ENCODE measurements at places on chromosomes 6 and 20.
A peak's percentile ranks its signal among the peaks of the same experiment; 100 is the strongest.

DNA sequence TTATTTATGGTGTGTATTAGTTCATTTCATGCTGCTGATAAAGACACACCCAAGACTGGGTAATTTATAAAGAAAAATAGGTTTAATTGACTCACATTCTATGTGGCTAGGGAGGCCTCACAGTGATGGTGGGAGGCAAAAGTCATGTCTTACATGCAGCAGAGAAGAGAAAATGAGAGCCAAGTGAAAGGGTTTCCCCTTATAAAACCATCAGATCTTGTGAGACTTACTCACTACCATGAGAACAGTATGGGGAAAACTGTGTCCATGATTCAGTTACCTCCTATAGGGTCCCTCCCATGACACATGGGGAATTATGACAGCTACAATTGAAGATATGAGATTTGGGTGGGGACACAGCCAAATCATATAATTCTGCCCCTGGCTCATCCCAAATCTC, 150.0 kb upstream of the AHI1 start:
- no peak for DNase-seq

GRCh38 chr6:106003268-106003987, 82.7 kb upstream of the PRDM1 start:
- DNase-seq, result no peak

- DNase-seq, result no peak
Observed at GRCh38 chr6:10421921-10422736, 7.3 kb upstream of the TFAP2A start.

- no peak for DNase-seq
Observed at GRCh38 chr20:14418376-14418775, 81.0 kb upstream of the FLRT3 start.

GRCh38 chr6:47897247-47897646, 115.4 kb downstream of the OPN5 start:
- DNase-seq, result no peak

- DNase-seq, result no peak
Observed at GRCh38 chr6:80647156-80647555, 540.7 kb downstream of the BCKDHB start.

DNA sequence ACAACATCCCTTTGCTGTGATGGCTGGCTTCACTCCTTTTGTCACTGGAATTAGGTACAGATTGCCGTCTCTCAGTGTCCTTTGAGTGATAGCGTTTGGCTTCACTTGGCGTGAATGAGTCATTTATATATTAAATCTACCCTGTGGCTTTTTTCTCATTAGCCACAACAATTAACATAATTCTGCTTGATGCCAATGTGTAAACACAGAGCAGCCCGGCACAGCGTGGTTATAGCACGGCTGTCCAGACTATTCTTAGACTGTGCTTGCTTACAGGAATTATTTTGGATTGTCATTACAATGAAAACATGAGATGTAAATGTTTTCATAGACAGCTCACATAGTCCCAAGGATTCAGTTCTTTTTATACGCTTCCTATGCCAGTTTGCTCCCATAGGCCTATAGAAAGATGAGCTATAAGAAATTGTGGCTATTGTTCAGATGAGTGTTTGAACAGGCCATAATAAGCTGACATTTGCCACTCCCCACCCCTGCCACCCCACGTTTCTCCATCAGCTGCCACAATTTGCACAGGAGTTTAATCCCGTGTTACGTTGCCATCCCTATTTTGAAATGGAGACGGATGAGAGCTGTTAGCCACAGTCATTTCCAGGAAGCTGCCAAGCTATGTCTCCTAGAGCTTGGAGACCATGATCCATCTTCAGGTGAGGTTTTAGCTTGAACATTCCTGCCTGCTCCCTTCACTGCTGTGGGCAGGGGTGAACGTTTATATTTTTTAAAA, 65.9 kb downstream of the PPP1R14C start:
- no peak for DNase-seq

DNA sequence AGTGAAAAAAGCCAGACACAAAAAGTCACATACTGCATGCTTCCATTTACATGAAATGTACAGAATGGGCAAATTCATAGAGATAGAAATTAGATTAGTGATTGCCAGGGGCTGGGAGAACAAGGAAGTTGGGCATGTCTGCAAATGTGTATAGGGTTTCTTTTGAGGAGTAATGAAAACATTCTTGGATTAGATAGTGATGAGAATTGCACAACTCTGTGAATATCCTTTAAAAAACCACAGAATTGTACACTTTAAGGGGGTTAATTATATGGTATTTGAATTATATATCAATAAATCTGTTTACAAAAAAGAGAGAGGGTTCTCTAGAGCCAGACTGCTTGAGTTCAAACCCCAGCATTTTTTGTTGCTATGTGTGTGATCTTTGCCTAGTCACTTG, 188.1 kb downstream of the CDC5L start:
- no peak for DNase-seq

GRCh38 chr6:5085648-5086293, 630 bp downstream of the PPP1R3G start:
- DNase-seq, result no peak

GRCh38 chr6:96276856-96277255, 244.8 kb upstream of the UFL1 start:
- no peak for DNase-seq

- DNase-seq, result peak; percentile 55
Observed at GRCh38 chr20:39268981-39269461, 306.9 kb downstream of the DHX35 start.

DNA sequence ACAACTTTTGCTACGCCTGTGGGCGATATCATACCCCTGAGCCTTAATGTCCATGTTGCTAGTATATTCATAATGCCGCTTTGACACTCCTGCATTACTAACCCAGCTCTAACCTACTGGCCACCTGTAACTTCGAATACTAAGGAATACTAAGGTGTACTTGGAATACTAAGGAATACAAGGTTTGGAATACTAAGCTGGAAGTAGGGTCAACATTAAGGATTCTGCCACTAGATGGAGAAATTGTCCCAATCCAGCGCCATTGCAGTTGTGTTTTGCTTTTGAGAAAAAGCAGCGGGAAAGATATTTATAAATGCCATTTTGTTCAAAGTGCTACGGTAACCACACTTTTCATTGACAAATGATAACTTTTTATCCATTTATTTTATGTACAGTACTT, 10.7 kb downstream of the TBXT start:
- no peak for DNase-seq

DNA sequence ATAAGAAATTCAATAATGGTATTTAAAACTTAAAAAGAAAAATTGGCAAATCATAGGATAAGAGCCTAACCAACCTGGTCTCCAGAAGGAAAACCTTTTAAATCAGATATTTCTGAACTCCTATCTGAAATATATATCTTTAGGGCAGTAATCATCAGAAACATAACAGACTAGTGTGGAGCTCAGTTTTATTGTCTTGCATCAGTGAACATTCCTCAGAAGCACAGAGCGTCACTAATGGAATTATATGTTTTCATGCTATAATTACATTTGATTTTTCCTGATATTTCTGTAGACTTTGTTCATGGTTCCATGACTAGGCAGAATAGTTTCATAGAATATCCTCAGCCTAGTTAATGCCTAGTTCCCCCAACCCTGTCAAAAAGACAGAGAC, 262.2 kb downstream of the EYA4 start:
- no peak for DNase-seq

GRCh38 chr6:71531006-71531405, 242.4 kb downstream of the OGFRL1 start:
- no peak for DNase-seq

DNA sequence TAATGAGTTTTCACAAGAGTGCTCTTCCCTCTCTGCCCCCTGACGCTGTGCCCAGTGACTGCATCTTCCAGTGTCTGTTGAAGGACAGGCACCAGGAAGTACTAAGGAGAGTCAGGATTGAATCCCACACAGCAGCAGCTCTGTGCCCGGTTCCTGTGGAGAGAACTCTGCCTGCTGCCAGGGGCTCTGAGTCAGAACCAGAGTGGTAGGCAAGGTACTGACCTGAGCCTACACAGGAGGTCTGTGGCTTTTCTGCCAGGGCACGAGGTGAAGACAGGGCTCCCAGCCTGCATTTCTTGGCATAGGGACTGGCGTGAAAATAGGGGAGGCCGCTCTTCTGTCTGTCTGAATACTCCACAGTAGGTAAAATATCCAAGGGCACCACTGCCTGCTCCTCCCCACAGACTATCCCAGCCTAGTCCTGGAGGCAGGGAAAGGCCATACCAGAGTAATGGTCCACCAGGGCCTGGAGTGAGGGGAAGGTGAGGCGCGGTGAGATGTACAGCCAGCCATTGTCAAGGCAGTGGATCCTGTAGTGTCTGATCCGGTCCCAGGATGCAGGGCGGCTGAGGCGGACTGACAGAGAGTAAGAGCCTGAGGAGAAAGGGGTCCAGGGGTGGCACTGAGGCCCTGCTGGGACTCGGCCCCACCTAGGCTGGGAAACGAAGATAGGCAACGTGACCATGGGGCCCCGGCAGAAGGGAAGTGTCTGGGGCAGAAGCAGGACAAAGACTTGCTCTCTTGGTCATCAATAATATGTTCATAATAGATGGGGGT, 9.4 kb downstream of the RAB5IF start:
- no peak for DNase-seq

GRCh38 chr6:19269341-19269898, 567.8 kb upstream of the ID4 start:
- DNase-seq, result no peak

GRCh38 chr6:137013031-137013430, 31.7 kb downstream of the IL20RA start:
- no peak for DNase-seq

GRCh38 chr20:37365760-37366638, 20.1 kb downstream of the SRC start:
- DNase-seq, result no peak

- no peak for DNase-seq
Observed at GRCh38 chr20:31678389-31679356, 41.0 kb downstream of the COX4I2 start.

DNA sequence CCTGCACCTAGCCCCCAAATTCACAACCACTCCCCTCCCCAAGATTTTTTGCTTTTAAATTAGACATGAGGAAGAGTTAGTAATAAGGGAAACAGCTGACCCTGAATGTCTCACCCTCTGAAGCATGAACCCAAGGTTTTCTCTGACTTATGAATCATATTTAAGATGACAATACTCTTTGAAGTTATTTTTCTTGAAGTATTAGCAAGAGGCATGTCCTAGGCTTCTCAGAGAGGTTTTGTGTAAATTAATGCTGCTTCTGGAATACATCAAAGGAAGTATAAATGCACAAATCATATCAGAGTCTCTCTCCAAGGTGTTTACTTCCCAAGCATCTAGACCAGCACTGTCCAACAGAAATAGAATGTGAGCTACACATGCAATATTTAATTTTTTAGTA, 408.1 kb upstream of the MARCKS start:
- no peak for DNase-seq

GRCh38 chr6:41732591-41733359, 2.6 kb downstream of the TFEB start:
- DNase-seq, result peak; percentile 65

GRCh38 chr20:42740226-42740870, 449.4 kb downstream of the PTPRT start:
- no peak for DNase-seq

GRCh38 chr6:91080871-91081270, 494.0 kb upstream of the MAP3K7 start:
- DNase-seq, result no peak

DNA sequence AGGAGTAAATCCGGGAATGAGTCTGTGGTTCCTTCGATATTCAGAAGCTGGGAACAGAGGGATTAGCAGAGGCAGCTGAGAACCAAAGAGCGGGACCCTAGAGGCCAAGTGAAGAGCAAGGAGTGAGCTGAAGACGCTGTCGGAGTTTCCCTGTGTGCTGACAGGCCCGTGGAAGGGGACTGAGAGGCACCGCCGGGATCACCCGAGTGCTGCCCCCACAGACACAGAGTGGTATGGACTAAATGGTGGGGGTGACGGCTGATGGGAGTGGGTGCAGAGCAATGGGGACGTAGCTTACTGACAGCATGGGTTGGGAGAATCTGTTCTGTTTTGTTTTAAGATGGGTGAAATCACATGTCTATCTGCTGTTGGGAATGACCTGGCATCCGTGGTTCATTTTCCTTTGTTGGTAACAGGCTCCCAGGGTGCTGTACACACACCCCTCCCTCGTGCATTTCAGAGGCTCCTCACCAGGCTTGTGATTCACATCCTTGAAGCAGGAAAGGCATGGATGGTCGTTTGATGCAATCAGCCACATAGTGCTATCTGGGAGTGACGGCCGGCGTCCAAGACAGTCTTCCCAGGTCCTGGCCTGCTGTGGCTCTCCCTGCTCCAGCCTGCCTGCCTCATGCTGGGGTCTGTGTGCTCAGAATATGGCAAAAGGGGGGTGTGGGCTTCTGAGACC, 97.4 kb downstream of the THBS2 start:
- DNase-seq, result no peak

GRCh38 chr20:62368976-62369814, 2.1 kb upstream of the LAMA5 start:
- no peak for DNase-seq

DNA sequence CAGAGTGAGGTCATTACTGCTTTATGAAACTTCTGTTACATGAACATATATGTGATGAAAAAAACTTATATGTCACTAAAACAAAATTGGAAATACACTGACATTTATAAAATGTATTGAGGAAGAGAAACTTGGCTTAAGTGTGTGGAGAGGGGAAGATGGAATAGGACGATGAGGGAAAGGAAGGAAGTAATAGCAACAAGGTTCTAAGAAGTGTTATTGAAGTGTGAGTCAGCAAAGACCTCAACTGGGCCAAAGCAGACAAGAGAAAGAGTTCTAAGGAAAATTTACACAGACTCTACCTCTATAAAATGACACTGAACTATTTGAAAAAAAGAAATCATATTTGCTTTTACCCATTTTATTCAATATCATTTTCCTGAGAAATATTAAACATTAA, 38.3 kb downstream of the SNX3 start:
- DNase-seq, result no peak

- DNase-seq, result no peak
Observed at GRCh38 chr6:88881451-88881850, 82.0 kb downstream of the RNGTT start.

DNA sequence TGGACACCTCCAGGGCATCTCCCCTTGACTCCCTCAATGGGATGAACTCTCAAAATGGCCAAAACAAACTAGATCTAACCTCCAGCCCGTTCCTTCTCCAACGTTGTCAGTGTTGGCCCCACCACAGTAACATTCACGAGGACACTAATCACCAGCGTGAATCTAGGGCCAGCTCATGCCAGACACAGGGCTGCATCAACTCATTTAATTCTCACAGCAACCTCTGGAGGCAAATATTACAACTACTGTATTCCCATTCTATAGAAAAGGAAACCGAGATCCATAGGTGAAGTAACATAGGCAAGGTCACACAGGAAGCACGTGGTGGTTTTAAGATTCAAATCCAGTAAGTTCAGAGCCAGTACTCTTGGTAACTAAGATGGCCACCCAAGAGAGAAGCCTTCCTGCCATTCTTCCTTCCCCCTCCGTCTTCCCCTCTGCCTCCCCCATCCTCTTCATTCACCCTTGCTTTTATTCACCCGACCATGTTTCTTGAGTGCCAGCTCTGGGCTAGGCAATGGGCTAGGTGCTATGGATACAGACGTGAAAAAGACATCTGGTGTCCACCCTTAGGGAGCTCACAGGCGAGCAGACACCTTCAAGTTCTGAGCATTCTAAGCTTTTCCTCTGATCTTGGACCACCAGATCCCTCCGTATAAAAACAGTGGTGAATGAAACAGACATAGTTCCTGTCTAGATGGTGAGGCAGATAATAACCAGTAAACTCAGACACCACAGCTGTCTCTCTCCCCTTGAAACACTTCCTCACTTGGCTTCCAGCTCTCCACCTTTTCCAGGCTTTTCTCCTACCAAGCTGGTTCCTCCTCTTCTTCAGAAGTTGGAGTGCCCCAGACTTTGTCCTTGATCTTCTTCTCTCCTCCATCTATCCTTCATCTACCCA, 9.6 kb downstream of the CCM2L start:
- no peak for DNase-seq
